Fibroblast of upper back skin (primary cell): ENCODE measurements at places on chromosomes 12 and 14.

GRCh38 chr12:30243426-30243825, 452.2 kb downstream of the IPO8 start:
- no peak for DNase-seq

- no peak for DNase-seq
Observed at GRCh38 chr12:26790645-26790994, 42.4 kb downstream of the ITPR2 start.

DNA sequence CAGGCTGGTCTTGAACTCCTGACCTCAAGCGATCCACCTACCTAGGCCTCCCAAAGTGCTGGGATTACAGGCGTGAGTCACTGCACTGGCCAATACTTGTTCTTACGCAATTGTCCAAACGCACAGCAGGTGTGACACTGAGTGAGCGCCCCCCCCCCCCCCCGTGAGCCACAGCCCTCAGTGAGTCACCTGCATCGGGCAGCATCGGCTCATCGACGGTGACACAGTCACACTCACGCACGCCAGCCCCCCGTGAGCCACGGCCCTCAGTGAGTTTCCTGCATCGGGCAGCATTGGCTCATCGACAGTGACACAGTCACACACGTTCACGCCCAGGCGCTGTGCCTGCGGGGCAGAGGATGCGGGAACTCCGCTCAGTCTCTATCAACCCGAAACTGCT, 42.5 kb downstream of the GALNT9 start:
- DNase-seq: no peak

DNA sequence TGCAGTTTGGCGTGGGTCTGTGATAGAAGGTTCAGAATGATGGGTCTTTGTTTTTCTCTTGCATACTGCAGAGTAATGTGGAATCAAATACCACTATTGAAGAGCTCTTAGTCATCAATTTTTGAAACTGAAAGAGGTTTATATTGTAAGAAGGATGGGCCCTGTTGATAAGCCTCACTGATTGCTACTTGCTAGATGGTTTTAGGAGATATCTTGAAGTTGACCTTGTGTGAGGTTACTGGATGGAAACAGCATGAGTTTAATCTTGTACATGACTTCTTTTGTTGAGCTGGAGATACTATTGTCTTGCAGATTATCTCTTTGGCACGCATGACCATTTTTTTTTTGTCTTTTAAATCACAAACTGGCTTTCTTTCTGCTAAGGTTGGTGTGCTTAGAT, 13.8 kb downstream of the BICD1 start:
- no peak for DNase-seq

DNA sequence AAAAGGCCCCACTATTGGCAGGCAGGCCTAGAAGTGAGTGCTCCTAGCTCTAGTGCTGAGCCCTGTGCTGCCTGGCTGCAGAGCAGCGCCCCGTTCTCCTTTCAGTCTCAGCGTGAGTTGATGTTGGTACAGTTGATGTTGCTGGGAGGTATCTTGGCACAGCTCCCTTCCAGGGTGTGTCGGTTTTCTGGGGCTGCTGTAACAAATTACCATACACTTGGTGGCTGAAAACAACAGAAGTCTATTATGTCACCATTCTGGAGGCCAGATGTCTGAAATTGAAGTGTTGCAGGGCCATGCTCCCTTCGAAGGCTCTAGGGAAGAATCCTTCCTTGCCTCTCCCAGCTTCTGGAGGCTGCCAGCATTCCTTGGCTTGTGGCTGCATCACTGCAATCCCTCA, 151.4 kb downstream of the TSPAN9 start:
- DNase-seq: no peak

- peak; percentile 48 for DNase-seq
Observed at GRCh38 chr14:89027097-89027740, 202.8 kb downstream of the TTC8 start.

DNA sequence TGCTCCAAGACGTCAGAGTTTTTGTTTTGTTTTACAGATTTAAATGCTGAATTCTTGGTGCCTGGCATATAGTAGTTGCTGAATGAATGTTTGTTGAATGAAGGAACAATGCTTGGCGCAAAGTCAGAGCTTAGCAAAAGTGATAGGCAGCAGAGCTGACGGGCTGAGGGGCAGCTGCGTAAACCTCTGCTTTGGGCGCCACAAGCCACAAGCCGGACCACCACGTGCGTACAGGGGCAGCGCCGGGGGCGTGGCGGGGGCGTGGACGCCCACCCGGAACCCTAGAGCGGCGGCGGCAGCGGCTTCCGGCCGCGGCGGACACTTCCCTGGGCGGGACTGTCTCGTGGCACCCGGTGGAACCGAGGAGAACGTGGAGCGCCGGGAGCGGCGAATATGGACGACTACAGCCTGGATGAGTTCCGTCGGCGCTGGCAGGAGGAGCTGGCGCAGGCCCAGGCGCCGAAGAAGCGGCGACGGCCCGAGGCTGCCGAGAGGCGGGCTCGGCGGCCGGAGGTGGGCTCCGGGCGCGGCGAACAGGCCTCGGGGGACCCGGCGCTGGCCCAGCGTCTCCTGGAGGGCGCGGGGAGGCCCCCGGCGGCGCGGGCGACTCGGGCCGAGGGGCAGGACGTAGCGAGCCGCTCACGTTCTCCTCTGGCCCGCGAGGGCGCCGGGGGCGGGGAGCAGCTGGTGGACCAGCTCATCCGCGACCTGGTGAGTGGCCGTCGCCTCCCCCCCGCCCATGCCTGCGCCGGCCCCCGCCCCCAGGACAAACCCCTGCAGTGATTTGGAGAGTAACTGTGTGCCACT, at the start of gene FBXW8:
FBXW8 (plus strand) TSS at position 306 of the 807 bp plus-strand sequence; CDS start at position 394, 88 bp downstream.
- DNase-seq: peak; percentile 75

DNA sequence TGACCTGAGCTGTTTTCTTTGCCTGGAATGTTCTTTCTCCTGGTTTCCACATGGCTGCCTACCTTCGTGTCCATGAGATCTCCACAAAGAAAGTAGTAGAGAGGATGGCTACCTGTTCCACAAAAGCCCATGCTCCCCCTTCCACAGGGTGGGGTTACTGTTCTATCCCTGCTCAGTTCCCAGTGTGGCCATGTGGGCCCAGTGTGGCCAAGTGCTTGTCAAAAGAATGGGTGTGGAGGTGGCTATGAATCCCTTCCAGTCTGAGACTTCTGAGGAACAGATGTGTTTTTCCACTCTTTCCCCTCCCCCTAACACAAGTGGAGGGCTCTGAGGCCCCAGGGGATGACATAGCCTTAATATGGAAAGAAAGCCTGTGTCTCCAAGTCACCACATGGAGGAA, 26.2 kb upstream of the HSP90B1 start:
- no peak for DNase-seq

DNA sequence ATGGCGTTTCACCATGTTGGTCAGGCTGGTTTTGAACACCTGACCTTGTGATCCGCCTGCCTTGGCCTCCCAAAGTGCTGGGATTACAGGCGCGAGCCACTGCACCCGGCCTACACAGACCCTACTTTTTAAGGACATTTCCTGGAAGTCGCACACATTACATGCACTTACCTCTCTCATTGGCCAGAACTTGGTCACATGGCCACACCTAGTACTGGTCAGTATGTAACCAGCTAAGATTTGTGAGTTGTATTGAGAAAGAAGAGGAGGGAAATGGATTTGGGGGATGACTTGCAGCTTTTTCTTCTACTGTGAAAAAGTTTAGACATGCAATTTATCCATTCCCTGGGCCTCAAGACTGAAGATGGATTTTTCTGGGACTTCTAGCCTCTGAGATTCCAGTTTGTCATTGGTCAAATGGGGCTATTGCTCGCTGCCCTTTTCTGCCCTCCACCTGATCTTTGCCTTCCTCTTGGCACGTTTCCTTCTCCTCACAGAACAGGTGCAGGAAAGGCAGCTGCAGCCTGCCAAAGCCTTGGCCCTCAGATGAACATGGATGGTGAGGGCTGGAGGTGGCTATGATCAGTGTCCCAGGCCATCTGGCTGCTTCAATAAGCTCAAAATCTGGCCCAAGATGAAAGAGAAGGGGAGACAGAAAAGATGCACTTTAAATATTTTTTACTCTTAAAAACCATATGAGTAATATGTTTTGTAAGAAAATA, 7.1 kb upstream of the ZDHHC22 start:
- no peak for DNase-seq

DNA sequence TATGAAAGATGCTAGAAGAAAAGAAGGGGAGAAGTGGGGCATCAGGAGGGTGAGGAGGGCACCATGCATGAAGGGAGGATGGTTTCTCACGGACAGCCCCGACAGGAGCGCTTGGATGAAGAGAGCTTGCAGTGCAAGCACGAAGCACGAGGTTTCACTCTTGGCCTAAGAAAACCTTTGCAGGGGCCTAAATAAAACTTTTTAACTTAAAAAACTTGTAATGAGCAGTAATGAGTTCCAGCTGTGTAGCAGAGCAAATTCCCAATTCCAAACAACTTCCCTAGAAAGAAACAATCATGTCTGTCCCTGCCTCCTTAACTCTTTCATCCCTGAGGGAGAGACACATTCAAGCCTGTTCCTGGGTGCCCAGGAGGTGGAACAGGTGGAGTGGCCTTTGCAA, 119.5 kb downstream of the PAH start:
- DNase-seq: no peak

- peak; percentile 61 for DNase-seq
Observed at GRCh38 chr14:77133720-77134338, 7.8 kb downstream of the ZDHHC22 start.

DNA sequence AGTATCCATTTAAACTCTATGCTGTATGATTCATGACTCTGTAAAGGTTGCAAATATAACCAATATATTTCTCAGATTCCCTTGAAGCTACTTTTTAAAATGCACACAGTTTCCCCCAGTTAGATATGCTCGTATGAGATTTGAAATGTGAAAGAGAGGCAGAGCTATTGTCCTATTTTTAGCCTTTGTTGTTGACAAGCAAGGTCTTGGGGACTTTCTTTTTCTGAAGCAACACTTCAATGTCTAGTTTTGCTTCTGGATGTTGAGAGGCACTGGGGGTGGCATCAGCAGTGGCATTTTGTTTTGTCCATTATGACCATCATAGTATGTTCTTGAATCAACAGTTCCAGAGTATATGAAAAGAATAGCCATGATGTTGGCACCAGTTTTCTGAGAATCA, 63.4 kb downstream of the ASCL1 start:
- DNase-seq: no peak

GRCh38 chr12:106081606-106082005, 57.1 kb downstream of the NUAK1 start:
- peak; percentile 70 for DNase-seq

- DNase-seq: no peak
Observed at GRCh38 chr12:114770323-114770722, 86.3 kb upstream of the TBX3 start.

DNA sequence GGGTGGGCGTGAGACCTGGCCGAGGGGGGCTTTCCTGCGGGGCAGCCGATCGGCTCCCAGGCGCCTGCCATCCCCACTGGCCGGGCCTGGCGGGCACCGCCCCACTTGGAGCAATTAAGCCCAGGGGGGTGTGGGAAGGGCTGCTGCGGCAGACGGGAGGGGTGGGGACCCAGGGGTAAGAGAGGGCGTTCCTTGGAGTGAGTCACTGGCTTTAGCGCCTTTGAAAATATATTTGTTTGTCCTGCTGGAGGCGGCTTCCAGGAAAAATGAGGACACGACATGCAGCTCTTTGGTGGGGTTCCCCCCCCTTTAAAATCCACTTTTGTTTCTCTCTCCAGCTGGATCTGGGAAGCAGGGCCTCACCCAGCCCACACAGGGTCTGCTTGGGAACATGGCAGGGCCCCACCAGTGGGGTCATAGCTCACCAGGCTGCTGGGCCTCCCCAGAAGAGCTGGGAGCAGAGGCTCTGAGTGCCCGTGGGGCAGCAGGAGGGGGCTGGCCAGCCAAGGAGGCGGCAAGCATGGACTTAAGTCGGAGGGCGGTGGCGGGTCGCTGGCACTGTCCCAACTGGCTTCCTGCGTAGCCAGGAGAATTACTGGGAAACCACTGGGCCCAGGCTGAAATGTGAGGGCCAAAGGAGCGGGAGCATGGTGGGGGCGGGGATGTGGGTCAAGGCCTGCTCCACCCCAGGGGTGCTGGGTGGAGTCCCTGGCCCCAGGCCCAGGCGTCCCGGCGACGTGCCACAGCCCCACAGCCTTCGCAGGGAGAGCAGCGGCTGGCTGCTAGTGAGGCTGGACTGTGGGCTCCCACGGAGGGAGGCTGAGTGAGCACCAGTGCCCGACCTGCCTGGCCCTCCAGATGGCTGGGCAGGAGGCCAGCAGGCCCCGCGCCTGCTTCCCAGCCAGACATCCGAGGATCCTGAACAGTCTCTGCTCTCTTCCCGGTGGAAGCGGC, 128.0 kb downstream of the RFLNA start:
- DNase-seq: peak; percentile 92

- DNase-seq: no peak
Observed at GRCh38 chr14:85186082-85186481, 343.9 kb upstream of the FLRT2 start.

GRCh38 chr12:130170611-130171010, 8.3 kb downstream of the FZD10 start:
- DNase-seq: no peak

GRCh38 chr14:50559990-50560930, at the start of gene ATL1:
Gene ATL1, plus strand, starts transcription at chr14:50560145. Its CDS starts 121 bp downstream, at chr14:50560266.
- peak; percentile 68 for DNase-seq

DNA sequence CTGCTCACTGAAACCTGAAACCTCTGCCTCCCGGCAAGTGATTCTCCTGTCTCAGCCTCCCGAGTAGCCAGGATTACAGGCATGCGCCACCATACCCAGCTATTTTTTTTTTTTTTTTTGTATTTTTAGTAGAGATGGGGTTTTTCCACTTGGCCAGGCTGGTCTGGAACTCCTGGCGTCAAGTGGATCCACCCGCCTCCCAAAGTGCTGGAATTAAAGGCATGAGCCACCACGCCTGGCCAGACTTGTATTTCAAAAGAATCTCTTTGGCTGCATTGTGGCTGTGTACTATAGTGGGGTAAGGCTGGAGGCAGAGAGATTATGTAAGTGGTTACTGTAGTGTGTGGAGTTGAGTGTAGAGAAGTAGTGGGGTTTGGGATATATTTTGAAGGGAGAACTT, 35.1 kb downstream of the TRHDE start:
- DNase-seq: no peak

GRCh38 chr12:23540572-23540971, 408.9 kb downstream of the SOX5 start:
- DNase-seq: no peak

GRCh38 chr12:123227581-123228258, 5.2 kb downstream of the MPHOSPH9 start:
- no peak for DNase-seq

GRCh38 chr14:96832351-96832750, 35.2 kb downstream of the VRK1 start:
- no peak for DNase-seq

- no peak for DNase-seq
Observed at GRCh38 chr12:123938679-123939480, 33.8 kb downstream of the CCDC92 start.

- DNase-seq: peak; percentile 98
Observed at GRCh38 chr12:7994731-7995205, 37.7 kb upstream of the FOXJ2 start.

GRCh38 chr12:50933459-50934124, 18.8 kb upstream of the HIGD1C start:
- DNase-seq: no peak

- peak; percentile 58 for DNase-seq
Observed at GRCh38 chr12:84772281-84772680, 140.3 kb downstream of the SLC6A15 start.

- DNase-seq: no peak
Observed at GRCh38 chr12:6386038-6386437, 2.1 kb downstream of the LTBR start.

GRCh38 chr12:12723149-12723680, 6.0 kb downstream of the CDKN1B start:
- no peak for DNase-seq

- no peak for DNase-seq
Observed at GRCh38 chr14:105286759-105287144, 14.0 kb downstream of the BRF1 start.

- DNase-seq: no peak
Observed at GRCh38 chr12:68137335-68137830, 22.2 kb downstream of the IFNG start.
